ENCODE measurements at places on chromosomes 11 and 22.

- DNase-seq, result no peak
Measured at GRCh38 chr11:766106-766935, 11.0 kb downstream of the GATD1 start.

DNA sequence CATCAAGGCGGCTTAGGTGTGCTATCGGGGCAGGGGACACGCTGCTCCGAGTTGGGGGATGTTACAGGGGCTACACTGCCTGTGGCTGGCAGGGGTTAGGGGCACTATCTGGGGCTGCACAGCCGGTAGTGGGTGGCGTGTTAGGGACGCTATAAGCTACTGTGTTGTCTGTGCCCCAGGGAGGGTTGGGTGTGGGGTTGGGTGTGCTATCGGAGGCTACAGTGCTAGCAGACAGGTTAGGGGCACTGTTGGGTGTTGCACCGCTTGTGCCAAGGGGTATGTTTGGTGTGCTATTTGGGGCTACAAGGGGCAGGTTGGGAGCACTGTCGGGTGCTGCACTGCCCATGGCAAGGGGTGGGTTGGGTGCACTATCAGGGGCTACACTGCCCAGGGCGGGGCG lies 120.2 kb upstream of the VPREB1 start:
- DNase-seq, result no peak

- peak; percentile 77 for DNase-seq
Measured at GRCh38 chr22:46881373-46882118, 119.1 kb downstream of the TBC1D22A start.

DNA sequence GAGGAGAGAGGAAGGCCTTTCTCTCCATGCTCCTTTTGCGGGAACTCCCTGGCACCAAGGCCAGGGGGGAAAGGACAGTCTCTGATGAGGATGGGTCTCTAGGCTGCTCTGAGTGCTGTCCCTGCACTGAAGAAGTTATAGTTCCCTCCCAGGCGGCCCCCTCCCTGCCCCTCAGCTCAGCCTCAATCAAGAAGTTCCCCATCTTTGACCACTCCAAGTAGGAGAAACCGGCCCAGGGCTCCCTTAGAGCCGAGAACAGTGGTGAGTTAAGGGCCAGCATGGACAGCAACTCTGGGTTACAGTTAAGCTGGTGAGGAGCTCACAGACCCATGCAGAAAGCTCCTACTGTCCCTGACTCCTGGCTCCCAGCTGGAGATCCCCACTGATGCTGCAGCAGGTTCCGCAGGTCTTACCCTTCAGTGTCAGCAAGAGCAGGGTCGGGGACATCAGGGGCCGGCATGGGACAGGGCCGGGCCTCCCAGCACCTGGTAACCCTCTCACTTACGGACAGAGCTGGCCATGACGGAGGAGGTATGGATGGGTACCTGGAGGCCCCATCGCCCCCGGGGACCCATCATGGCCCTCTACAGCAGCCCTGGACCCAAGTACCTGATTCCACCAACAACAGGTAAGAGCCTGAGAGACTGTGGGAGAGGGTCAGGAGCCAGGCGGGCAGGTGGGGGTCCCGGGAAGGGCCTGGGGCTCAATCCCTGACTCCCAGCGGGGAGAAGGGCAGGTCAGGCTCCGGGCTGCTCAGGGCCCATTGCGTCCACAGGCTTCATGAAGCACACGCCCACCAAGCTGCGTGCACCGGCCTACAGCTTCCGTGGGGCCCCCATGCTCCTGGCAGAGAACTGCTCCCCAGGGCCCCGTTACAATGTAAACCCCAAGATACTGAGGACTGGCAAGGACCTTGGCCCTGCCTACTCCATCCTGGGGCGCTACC lies 4.2 kb downstream of the SCGB1C1 start:
- no peak for DNase-seq

DNA sequence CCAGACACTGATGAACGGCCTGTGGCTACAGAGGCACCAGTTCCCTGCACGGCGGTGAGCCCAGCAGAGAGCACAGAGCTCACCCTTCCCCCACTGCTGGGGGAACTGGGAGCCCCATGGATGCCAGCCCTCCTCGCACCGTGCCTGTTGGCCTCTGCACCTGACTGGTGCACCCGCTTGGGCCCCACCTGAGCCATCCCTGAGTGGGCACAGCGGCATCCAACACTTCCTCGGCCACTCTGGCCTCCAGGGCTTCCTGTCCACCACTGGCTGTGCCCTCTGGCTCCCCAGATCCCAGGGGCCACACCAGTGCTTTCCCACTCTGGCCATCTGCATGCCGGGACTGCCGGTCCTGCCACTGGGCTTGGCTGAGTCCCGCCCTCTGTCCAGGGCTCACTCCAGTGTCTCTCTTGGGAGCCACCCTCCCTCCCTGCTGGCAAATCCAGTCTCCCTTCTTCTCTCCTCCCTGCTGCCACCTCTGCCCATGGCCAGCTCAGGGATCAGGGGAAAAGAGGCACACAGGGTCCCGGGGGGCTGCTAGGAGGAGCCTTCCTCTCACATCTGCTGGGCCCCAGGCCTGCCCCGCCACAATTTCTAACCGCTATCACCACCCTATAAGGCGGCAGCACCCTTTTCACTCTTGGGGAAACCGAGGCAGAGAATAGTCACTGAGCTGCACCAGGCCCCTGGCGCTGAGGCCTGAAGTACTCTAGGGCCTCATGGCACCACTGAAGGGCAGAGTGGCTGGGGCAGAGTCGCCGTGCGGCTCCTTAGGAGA lies 33.0 kb downstream of the GNB1L start:
- DNase-seq, result no peak

- DNase-seq, result no peak
Measured at GRCh38 chr22:32979606-32980005, 78.6 kb downstream of the SYN3 start.

- DNase-seq, result no peak
Measured at GRCh38 chr22:25650833-25651232, 86.4 kb downstream of the GRK3 start.

- DNase-seq, result no peak
Measured at GRCh38 chr22:24489011-24489410, 6.1 kb upstream of the UPB1 start.

DNA sequence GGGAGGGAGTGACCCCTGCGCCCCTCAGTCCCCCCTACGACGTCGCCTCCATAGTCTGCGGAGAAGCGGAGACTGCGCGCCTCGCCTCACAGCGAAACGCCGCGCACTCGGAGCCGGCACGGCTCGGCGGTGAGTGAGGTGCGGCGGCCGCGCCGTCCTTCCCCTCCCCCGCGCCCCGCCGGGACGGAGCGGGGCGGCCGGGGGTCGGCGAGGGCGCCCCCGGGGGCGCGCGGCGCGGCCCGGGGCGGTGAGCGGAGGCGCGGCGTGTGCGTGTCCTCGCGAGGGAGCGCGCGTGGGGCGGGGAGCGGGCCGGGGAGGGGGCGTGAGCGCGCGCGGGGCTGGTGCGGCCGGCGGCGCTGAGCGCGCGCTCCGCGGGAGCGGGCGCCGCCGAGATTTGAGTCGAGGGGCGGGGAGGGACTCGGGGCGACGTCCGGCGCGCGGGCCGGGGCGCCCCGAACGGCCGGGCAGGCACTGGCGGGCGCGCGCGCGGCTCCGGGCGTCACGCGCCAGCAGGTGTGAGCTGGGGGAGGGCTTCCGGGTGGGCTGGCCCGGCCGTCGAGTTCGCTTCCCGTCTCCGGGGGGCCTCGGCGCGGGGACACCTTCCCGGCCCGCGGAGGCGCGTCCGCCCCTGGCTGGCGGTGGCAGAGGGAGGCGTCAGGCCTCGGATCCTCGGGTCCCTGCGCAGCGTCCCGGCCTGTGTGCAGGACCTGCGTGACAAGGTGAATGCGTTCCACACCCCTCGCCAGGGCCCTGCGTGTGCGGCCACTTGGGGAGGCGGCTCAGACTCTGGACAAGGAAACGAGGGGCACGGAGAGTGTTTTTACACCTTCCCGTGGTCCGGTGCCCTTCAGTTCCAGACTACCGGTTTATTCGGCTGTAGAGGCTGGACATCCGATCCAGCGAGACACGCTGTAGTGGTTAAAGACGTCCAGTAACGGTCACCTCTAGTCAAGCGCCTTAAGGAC lies 50.4 kb downstream of the FAM83F start:
- peak; percentile 80 for DNase-seq

- DNase-seq, result peak; percentile 66
Measured at GRCh38 chr11:67627812-67628624, 1.7 kb downstream of the NUDT8 start.

- no peak for DNase-seq
Measured at GRCh38 chr11:65505466-65506289, 6.8 kb downstream of the MALAT1 start.

GRCh38 chr11:81772166-81772565 lies 961.5 kb downstream of the FAM181B start:
- no peak for DNase-seq

DNA sequence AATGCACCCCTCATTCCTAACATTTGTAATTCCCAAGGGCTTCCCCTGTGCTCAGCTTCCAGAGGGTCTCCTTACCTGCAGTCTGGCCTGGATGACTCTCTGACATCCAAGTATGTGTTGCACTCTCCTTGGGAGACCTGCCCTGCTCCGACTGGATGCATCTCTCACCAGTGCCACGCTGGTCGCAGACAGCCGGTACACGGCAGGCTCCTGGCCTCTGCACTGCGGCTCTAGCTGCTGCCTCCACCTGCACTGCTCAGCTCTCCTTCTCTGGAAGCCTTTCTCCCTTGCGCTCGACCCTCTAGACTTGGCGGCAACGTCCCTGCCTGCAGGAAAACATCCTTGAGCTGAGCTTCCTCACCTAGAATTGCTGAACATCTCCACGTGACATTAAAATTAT lies 685.9 kb downstream of the BRD1 start:
- DNase-seq, result no peak

- no peak for DNase-seq
Measured at GRCh38 chr11:115848611-115849010, 344.4 kb upstream of the CADM1 start.

GRCh38 chr22:23054531-23055257 lies 15.6 kb upstream of the GNAZ start:
- peak; percentile 63 for DNase-seq

GRCh38 chr22:42243802-42244060 lies 26.7 kb downstream of the TCF20 start:
- no peak for DNase-seq
